ENCODE measurements at places on chromosomes 4 and X.

DNA sequence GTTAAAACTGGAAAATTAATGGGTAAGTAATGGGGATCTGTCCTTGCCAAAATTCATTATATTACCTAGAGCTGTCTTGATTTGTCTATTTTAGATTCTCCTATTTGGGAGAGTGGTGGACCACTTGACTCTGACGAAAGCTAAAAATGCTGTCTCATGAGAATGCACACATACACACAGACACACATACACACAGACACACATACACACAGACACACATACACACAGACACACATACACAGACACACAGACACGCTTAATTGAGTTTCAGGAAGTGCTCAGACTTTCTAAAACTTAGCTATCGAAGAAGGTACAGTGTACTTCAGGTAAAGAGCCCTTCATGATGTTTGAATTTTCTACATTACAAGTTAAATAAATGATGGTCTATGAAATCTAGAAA is 279.5 kb downstream of the ANKRD50 start:
- no peak for DNase-seq

DNA sequence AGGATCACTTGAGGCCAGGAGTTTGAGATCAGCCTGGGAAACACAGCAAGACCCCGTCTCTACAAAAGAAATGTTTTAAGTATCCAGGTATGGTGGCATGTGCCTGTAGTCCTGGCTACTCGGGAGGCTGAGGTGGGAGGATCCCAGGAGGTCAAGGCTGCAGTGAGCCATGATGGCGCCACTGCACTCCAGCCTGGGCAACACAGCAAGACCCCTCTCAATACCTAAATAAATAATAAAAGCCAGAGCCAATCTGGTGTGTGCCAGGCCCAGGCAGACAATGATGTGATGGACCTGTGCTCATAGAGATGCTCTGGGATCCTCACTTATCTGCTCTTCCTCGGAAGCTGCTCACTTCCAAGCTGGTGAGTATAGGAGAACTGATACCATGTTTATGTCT is 18.2 kb upstream of the SASH3 start:
- DNase-seq, result no peak

DNA sequence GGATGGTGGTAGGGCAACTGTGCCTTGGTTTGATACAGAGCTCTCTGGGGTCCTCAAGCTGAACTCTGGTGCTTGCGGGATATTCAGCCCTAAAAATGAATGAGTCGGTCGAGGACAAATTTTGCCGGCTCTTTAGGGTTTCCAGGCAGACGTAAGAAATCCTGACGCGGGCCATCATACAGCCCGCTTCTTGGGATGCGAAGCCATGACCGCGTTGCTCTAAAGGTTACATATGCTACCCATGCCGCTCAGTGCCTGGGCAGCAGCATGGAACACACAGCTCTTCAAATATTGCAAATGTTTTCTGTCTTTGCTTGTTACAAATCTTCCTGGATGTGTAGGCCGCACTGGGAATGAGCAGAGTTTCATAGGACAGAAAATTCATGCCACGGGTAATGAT is 55.6 kb downstream of the NBDY start:
- DNase-seq, result no peak

GRCh38 chr4:188864741-188865140 is 725.5 kb downstream of the TRIML1 start:
- no peak for DNase-seq

GRCh38 chr4:123096038-123096437 is 173.6 kb upstream of the NUDT6 start:
- no peak for DNase-seq

DNA sequence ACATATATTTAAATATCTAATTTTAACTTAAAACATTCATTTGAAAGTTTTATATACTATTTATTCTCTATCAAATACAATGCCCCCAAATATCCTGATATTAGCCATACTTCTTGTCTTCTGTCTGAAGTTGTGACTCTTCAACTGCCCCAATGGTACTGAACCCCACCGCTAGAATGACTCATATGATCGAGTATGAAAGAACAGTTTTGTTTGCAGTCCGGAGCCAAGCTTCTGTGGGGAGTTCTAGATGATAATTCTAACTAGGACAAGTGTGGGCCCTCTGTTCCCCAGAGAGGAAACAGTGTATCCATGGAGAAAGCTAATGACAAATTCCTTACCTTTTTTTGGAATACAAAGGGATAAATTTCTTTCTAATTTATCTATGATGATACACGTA is 24.7 kb upstream of the CT47A1 start:
- DNase-seq, result no peak

DNA sequence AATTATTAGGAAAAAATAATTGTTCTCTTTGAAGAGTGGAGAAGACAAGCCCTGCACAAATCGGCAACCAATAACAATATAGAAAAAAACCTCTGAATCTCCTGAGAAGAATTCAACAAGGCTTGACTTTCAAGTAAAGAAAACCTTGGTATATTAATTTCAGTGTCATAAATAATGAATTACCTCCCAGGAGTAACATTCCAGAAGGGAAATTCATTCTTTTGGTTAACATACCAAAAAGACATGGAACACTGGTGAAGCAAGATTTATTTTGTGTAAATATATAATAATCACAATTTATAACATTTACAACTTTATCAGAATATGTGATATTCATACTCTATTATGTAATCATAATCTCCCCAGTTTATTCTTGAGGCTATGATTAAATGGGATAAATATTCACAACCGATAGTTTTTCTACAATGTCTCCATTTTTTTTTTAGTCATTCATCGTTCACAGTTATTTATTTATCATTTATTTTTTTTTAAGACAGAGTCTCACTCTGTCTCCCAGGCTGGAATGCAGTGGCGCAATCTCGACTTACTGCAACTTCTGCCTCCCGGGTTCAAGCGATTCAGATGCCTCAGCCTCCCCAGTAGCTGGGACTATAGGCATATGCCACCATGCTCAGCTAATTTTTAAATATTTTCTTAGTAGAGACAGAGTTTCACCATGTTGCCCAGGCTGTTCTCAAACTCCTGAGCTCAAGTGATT is 53.0 kb upstream of the RPS6KA6 start:
- DNase-seq, result no peak

DNA sequence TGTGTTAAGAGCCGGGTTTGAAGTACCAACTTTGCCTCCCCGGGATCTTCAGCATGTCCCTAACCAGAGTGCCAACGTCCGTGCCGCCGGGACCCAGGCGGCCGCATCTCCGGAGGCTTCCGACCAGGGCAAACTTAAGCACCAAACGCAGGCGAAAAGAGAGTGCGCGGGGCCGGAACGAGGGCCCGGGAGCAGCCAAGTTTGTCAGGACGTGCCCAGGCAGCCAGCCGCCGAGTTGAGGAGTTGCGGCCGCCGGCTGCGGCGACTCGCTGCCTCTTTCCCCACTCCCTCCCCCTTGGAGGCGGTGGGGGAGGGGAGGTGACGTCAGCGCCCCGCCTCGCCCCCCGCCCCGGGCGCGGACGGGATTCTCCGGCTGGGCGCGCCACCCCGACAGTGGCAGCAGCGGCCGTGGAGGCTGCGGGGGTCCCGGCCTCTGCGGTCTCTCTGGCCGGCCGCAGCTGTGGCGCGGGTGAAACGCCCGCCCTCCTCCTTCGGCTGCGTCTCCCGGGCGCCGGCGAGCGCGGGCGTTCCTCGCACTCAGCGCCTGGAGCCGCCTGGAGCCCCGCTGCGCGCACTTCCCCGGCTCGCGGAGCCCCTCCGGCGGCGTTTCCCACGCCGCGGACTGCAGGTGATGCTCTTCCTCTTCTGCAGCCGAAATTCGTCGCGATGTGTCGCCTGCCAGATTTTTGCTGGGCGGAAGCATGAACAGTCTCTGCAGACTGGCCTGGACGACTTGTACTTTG is 2.9 kb upstream of the FAT1 start:
- DNase-seq, result no peak

DNA sequence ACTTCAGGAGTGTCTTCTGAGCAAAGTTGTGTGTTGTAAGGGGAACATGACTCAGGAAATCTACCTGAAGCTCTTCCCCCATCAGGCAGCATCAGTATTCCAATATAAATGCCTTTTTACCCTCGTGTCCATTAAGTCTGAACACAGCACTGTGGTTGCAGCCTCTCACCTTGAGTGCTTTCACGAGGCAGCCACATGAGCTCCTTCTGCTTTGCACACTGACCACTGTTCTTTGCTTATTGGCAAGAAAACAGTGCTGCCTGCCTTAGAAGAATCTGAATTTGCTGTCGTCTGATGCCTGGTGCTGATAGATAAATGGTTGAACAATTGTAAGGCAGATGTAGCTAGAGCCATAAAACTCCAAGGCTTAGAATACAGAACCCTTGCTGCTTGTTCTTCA is 139.6 kb upstream of the WDR1 start:
- DNase-seq, result no peak

DNA sequence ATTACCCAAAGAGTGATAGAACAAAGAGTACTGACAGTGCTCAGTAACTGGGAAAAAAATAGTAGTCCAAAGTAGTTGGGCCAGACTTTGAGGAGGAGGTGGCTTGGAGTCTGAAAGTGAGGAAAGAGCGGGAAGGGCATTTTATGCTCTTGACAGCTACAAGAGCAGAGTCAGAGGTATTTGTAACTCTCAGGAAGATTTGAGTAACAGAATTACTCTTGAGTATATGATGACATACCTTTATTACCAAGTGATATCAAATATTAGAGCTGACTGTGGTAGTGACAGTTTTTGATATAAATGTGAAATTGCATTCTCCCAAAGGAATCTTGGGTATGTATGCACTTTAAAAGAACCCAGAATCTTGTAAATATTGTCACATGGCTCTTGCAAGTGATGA is 2.2 kb downstream of the SLAIN2 start:
- no peak for DNase-seq

GRCh38 chrX:22351966-22352365 is 79.3 kb downstream of the CBLL2 start:
- no peak for DNase-seq

DNA sequence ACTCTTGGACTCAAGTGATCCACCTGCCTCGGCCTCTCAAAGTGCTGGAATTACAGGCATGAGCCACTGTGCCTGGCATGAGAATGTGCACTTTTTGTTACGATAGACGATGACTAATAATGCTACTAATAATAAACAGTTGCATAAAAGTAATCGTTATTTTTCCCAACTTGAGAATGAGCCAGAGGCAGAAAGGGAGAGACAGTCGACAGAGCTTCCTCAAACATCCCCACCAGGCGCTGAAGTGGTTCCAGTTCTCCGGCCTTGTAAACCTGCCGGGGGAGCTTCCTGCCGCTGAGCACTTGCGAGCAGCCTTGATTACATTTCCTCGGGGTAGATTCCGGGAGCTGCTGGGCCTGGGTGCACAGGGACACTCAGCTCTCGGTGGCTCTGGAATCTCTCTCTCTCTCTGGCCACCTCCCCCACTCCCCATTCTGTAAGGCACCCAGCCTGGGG is 8.9 kb upstream of the HTRA3 start:
- DNase-seq, result no peak

GRCh38 chr4:183182873-183183725 is 84.0 kb downstream of the WWC2 start:
- DNase-seq, result no peak

DNA sequence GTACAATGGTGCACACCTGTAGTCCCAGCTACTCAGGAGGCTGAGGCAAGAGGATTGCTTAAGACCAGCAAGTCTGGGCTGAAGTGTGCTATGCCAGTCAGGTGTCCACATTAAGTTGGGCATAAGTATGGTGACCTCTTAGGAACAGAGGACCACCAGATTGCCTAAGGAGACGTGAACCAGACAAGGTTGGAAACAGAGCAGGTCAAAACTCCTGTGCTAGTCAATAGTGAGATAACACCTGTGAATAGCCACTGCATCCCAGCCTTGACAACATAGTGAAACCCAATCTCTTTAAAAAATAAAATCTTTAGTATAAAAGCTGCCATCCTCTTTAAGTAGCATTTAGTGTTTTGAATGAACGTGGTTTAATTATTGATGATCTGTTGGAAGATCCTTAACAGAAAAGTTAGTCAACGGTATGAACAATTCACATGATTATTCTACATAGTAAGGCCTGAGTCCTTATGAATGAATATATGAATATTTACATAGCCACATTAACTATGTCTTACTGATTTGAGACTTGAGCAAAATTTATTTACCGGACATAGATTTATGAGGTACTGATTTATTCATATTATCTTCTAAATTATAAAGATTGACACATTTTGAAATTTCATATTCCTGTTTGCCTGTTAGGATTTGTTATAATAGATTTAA is 63.2 kb downstream of the UBE2K start:
- no peak for DNase-seq
